ENCODE measurements at places on chromosomes 11 and 22. TPM values are rescaled to one million over a fixed set of nuclear protein-coding genes. Genes with fewer than 3 reads are reported as not detected.

The PRR33 gene
- 0.05 TPM for total RNA-seq

The SYT9 gene
- total RNA-seq = not detected

DNA sequence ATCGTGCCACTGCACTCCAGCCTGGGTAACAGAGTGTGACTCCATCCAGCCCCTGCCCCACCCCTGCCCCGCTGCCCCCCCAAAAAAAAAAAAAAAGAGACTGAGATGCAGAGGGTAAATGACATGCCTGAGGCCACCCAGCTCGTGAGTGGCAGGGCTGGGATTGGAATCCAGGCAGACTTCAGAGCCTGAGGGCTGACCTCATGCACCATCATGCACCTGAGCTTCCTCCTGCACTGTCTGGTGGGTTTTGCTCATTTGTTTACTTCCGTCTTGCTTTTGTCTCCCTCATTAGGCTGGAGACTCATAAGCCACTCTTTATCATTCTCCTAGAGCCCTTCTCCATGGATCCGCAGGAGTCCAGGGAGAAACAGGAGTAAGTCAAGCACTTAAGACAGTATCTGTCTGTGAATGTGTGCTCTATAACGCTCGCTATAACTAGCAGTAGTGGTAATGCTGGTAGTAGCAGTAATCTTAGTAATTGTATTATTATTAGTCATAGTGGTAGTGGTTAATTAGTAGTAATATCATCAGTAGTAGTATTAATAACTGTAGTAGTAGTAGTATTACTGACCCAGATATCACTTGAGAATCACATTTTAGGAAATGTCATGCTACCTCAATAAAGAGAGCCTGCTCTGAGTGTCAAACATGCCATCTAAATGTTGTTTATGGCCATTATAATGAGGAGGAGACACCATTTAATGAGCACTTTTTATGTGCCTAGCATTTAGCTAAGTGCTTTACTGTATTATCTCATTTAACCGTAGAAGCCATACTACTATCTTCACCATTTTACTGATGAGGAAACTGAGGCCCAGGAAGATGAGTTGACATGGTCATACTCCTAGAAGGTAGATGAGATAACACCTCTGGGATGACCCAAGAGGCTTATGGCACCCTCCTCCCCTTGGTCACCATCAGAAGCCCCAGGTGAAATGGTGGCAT, 85.0 kb downstream of the NAT10 start:
- no peak for DNase-seq

DNA sequence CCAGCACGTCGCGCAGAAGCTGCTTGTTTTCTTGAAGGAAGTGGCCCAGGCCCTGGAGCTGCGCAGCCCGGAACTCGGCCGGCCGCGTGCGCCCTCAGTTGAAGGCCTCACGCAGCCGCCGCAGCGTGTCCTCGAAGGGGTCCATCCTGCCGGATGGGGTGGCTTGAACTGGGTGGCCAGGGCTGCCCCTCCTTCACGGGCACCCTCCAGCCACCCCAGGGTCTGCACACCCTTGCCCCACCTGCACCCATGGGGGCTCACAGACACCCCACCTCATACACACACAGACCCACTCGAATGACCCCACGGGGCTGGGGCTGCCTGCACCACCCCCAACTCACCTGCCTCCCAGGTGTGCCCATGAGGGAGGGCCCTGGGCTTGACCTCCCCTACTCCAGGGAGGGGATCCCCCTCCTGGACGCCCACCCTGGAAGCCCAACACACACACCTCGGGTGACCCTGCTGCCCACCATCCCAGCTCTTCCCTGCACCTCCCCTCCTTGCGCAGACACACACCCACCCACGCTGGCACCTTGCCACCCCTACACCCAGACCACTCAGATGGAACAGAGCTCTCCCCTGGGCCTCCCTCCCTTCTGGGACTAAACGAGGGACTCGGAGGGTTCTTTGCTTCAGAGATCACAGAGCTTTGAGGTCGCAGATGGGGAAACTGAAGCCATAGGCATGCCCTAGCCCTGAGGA, 6.8 kb downstream of the ALDH3B2 start:
- DNase-seq = no peak

All from SJCRH30 (cell line).